ENCODE measurements at places on chromosomes 3 and 15.

DNA sequence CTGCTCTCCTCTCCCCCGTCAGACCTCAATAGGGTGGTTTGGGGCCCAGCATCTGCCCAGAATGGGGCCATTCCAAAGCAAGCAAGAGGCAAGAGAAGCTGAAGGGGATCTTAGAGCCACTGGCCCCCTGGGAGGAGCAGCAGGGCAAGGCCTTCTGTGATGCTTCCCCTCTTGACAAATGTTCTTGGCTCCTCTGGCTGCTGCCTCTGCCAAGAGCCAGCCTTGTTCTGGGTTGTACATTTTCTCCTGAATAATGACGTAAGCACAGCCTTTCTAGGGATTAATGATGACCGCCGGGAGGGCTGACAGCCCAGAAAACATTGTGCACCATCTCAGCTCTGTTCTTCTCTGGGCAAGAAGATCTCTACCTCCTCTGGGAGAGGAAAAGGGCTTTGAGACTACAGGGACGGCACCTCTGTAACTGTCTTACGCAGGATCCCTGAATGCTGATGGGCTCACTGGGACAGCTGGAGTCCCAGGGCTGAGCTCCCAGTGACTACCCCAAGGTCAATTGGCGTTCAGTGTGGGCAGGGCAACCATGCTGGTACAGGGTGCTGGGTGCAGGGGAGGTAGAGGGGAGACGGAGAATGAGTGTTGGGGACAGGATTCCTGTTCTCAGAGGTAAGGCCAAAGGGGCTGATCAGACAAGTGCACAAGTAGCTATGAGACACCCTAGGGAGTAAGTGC, 253.3 kb downstream of the FAM43A start:
- DNase-seq = no peak

DNA sequence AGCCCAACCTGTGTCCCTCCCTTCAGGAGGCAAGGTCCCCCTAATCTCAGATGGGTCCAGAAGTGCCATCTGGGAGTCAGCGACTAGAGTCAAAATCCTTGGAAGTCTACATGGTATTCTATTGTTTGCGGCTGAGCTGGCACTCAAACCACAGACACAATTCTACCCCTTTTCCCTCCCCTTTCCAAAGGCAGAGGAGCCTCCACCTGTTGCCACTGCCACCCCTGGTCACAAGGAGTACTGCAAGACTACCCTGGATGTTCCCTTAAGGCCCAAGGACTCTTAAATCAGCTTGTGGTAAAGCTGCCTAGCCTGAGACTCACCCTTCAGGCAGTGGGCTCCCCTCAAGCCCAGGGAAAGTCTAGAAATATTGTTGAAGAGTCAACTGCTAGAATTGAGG, 4.3 kb upstream of the OR5H6 start:
- peak; percentile 19 for DNase-seq

DNA sequence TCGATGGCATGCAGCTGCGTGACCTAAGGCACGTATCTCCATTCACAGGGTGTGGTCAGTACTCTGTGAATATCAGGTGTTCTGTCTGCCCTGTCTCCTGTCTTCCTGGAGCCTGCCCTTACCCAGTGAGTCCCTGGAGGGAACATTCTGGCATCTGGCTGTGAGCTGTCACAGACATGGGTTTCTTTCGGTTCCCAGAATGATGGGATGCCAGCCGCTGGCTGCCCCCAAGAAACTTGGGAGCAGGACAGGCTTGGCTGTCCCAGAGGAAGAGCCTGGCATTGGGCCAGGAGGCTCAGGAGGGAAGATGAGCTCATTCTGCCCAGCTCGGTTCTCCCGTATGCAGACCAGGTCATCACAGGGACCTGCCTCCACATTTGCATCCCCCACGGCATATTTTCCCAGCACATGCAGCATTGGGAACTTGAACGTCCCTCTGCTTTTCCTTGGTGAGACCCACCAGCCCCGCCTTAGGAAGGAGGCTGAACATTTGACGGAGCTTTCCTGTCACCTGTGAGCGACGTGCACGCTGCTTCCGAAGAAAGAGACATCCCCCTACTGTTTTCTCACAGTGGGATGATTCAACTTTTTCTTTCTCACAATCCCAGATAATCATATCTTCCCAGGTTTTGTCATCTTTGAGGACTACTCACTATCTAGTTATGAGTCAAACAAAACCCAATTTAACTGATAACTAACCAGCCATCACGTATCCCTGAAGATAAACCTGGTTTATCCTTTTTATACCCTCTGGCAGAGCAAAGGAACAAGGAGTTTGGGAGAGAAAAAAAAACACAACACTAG, 22.0 kb upstream of the PGPEP1L start:
- DNase-seq = no peak

- DNase-seq = peak; percentile 84
Observed at GRCh38 chr3:153209596-153209995, 47.6 kb downstream of the RAP2B start.

DNA sequence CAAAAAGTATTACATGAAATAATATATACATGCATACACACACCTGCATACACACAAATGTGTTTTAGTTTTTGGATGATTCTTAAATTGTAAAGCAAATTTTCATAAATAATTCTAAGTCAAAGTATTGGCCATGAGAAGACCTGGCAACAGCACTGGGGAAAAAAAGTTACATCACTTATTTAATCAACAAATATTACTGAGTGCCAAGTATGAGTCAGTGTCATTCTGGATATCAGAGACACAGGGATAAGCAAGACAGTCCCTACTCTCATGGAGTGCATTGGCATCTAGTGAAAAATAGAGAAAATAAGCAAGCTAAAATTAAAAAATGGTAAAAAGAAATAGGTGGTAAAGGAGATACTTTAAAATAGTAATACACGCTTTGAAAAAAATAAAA, 29.4 kb upstream of the GUCA1C start:
- no peak for DNase-seq

- DNase-seq = no peak
Observed at GRCh38 chr3:22887664-22888291, 315.3 kb upstream of the UBE2E2 start.

- no peak for DNase-seq
Observed at GRCh38 chr3:185332026-185332735, 30.8 kb upstream of the MAP3K13 start.

DNA sequence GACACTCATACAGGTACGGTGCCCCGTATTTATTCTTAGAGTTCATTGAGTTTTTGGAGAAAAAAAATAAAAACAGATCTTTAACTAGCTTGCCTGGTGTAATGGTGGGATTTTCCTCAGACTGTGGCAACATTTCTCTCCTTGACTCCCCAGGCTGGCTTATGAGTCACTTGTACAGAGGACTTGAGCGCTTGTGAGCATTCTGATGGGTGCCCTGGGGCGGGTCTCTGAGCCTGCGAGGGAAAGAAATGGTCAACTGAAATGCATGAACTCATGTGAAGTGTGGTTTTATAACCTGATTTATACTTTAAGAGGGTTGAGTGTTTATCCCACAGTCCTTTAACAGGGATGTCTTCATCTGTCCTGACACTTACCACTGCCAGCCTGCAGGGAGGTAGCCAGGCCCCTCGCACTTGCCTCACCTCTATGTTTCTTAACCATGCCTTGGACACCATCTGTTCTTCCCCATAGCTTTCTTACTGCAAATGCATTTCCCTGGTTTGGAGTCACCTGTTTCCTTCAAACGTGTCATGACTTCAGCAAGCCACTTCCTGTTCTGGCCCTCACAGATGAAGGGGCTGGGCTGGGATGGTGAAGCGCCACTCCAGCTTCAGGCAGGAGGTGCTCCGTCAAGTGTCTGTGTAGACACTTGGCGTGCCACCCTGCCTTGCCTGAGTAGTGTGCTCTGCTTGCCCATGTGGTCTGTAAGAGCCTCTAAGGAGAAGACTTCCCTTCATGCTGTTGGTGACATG, 118.7 kb downstream of the PDE8A start:
- no peak for DNase-seq

DNA sequence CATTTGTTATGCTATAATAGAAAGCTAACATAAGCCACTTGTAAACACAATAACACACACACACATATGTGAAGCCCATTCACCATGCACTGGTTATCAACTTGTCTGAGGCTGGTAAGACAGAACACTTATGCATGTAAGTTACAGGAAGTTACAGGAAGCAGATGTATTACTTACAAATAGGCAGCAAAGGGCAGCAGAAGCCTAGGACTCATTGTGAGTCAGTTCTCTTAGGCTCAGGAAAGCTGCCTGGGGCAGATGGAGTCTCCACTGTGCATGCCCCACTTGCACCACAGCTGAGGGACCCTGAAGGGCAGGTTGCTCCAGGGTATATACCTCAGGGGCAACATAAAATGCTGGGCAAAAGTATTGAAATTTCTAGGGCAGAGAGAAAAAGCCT, 748.8 kb upstream of the CCDC54 start:
- DNase-seq = no peak

DNA sequence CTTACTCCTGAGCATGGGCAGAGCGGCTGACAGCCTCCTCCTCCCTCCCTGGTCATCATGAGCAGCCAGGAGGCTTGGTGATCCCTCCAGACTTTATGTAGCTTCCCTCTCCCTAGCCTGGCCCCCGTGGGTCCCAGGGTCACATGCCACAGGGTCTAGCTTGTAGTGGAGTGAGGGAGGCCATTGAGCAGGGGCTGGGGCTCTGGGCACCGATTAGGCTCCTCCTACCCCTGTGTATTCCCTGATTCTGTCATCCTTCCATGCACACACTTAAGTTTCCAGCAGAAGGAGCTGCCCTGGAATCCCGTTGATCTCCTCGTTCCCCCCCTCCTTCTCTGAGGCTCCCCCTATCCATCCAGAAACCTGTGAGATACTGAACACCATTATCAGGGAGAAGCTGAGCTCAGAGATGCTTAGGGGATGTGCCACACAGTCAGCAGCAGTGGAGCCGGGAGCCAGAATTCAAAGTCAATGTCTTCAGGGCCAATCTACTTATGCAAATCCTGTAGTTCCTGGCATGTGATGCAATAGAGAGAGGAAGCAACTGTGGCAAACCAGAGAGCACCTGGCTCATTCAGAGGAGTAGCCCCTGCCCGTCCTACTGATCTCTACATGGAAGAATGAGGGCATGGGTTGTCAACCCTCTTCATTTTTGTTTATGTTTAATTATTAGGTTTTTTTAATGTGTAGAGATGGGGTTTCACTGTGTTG, 17.2 kb downstream of the CCDC33 start:
- DNase-seq = no peak

- peak; percentile 68 for DNase-seq
Observed at GRCh38 chr3:39473452-39474125, 6.1 kb downstream of the MOBP start.

DNA sequence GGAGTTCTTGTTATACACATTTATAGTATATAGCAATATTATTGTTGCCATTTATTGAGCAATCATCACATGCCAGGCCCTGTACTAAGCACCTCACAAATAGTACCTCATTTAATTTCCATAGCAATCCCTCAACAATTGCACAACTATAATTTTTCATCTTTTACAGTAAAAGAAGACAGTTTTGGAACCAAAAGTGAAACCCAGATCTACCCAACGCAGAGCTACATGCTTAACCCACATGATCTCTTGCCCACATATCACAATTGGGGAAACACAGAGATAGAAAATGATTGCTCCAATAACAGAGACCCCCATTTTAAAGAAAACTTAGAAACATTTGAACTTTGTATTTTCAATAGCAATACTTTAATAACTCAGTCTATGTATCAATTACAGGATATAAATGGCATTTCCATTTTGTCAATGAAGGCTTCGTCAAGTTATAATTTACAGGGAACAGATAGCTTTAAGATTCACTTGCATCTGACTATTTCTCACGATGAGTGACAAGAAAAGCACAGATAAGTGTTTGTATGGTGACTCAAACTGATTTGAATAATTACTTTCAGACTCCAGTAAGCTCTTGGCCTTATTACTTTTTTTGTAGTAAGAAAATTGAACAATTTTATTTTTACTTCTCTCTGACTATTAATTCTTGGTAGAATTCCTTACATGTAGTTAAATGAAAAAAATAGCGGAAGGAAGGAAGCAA, 38.7 kb upstream of the CCDC50 start:
- no peak for DNase-seq

- DNase-seq = no peak
Observed at GRCh38 chr3:59775761-59776325, 726.0 kb upstream of the CFAP20DC start.

- DNase-seq = no peak
Observed at GRCh38 chr3:105518203-105518602, 151.5 kb downstream of the ALCAM start.

- no peak for DNase-seq
Observed at GRCh38 chr3:29282427-29283230, 1.8 kb downstream of the RBMS3 start.

- DNase-seq = no peak
Observed at GRCh38 chr3:47932421-47932820, 83.8 kb downstream of the MAP4 start.

GRCh38 chr3:71581457-71582035, 2.0 kb downstream of the FOXP1 start:
- DNase-seq = peak; percentile 53

- peak; percentile 46 for DNase-seq
Observed at GRCh38 chr15:50182219-50183013, 420 bp downstream of the SLC27A2 start.

DNA sequence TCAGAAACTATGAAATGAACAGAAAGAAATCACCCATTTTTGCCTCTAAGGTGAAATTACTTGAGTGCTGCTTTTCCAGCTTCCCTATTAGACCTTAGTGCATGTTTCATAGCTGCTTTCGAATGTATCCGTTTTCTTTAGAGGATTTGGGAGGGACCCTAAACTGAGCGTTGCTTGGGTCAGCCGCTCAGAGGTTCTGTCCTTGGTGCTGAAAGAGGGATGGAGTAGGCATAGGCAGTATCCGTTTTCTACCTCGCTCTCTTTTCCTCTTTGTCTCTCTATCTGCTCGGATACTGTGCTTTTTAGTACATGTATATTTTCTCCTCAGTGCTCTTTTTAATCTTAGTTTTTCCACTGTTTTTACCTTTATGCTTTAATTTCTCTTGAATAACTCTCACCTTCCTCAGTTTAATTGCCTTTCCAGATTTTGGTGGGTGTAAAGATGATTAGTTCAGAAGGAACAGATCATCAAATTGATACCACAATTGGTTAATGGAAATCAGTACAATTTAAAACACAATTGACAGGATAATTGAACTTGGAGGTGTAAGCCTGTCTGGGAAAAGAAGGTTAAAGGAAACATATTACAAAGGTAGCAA, at the start of gene DRD3:
Gene DRD3 (minus strand): TSS at position 283 of the 599 bp plus-strand sequence. CDS start 7,060 bp downstream, outside the sequence.
- peak; percentile 60 for DNase-seq

- DNase-seq = no peak
Observed at GRCh38 chr3:103218146-103218545, 783.3 kb downstream of the ZPLD1 start.

- DNase-seq = no peak
Observed at GRCh38 chr3:138686771-138687221, 78.2 kb downstream of the FAIM start.

- DNase-seq = peak; percentile 14
Observed at GRCh38 chr15:38651328-38652038, 86.9 kb upstream of the RASGRP1 start.

- no peak for DNase-seq
Observed at GRCh38 chr3:156803952-156804741, 22.0 kb upstream of the LEKR1 start.

All from ELF-1 (cell line).